LNCaP clone FGC (cell line): ENCODE measurements at places on chromosomes 2 and 18.

DNA sequence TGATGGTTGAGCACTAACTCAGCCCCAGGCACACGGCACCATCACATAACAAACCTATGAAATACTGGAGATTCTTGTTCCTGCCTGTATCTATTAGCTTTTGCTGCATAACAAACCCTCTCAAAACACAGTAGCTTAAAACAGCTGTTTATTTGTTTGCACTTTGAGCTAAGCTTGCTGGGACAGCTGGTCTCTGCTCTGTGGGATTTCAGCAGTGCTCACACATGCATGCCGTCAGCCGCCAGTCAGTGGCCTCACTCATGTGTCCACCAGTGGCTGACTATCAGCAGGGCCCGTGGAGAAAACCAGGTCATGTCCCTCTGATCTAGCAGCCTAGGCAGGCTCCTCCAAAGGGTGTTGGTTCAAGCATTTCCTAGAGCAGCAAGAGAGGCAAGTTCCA is 52.8 kb upstream of the RAB12 start:
- DNase-seq = no peak

GRCh38 chr2:228535396-228535795 is 353.9 kb upstream of the SPHKAP start:
- DNase-seq = no peak

GRCh38 chr2:235463893-235464292 is 29.9 kb upstream of the AGAP1 start:
- no peak for DNase-seq

GRCh38 chr2:195659982-195660890 is 3.2 kb downstream of the SLC39A10 start:
- no peak for DNase-seq

DNA sequence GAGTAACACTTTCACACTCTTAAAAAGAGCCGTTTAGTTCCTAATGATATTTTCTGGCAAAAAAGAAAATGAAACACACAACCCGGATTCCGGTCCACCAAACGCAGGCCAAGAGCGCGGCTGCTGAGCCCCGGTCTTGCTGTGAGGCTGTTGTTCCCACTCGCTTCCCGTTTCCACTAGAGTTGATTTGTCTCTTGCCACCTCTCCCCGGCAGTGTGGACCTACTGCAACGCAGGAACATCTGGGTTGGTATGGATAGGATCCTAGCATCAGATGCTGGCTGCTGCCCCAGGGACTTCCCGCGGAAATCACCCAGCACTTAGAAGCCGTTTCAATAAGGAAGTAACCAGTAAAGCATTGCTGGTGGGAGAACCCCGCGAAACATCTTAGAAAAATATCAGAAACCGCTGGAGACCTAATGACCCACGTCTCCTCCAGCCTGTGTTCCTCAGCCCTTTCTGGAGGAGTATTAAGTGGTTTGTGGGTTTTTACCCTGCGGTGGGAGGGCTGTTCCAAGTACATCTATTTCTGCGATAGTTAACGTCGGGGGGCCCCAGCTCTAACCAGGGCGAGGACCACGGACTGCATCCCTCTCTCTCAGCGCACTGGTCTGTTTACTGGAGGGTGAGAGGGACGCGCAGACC is 939 bp downstream of the DOCK10 start:
- no peak for DNase-seq

DNA sequence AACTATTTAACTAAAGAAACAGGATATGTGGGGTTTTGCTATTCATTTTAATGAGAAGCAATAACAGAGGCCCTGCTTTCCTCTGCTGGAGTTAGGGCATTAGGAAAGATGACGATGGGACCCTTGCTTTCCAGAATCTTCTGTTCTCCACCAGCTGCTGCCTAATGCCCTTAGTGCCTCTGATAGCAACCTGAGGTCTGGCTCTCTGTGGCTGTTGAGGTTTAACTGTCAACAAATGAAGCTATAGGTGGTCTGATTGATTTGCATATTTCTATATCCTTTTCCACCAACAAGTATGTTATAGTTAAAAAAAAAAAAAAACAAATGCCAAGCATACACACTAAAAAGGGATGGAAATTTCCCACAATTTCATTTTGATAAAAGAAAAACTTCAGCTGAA is 115.1 kb upstream of the NCK2 start:
- no peak for DNase-seq

DNA sequence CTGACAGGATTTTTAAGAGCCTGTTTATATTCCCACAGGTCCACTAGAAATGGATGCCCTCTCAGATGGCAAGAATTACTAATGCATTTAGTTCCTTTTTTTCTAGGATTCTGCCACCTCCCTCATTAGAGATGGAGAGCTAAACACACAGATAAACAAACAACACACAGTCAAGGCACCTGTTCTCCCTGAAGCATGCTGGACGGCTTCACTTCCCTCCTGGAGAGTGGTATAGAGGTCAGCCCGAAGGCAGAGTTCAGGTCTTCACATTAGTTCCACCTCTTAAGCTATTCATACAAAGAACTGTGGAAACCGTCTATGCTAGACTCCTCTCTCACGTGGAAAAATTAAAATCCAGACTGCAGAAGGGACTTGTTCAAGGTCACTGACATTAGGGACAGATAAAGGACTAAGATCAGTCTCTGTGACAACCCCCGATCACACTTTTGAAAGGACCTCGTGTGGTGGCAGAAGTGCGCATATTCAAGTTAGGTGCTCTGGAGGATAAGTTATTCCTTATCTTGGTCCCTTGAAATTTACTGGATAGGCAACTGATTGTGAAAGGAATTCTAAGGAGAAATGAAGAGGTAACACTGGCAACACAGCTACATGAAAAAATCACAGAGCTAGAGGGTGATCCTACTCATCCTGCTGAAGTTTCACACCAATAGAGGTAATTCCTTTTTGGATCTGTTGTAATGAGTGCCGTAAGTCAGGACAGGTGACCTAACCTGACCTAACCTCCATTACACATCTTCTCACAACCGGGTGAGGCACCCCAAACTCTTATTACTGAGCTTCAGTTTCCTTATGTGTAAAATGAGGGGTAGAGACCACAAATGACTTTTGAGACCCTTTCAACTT is 75.1 kb downstream of the SPRED2 start:
- no peak for DNase-seq

GRCh38 chr2:182090486-182090885 is 104.8 kb downstream of the PPP1R1C start:
- DNase-seq = no peak

DNA sequence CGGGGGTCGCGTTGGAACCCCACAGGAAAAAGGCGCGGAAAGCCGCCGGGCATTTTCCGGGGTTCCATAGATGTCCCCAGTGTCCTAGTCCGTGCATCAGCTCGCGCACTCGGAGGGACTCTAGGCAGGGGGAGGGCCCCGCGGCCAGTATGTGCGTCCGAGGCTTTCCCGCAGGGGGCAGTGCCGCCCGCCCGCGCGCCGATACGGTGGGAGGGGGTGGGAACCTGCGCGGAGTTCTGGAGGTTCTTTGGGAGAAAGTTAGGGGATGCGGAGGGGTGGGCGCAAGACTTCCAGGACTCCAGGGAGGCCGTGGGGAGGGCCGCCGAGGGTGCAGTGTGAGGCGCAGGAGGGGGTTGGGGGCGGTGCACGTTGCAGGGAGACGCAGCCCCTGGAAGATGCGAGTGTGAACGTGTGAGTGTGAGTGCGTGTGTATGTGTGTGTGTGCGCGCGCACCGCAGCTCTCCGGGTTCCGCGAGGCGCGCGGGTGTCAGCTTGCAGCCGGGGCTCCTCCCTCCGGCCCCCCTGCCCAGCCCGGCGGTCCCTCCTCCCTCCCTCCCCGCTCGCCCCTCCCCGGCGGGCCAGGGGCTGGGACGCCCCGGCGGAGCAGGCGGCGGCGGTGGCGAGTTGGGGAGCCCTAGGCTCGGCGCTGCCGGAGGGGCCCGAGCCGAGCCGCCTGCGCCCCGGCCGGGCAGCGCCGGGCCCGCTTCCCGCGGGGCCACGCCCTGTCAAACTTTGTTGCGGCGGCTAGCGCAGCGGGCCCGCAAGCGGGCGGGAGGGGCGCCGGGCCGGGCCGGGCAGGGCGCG is at the start of gene TCF7L1:
TSS of gene TCF7L1 (plus strand) at position 559 of the 804 bp plus-strand sequence. CDS start 293 bp downstream, outside the sequence.
- no peak for DNase-seq

DNA sequence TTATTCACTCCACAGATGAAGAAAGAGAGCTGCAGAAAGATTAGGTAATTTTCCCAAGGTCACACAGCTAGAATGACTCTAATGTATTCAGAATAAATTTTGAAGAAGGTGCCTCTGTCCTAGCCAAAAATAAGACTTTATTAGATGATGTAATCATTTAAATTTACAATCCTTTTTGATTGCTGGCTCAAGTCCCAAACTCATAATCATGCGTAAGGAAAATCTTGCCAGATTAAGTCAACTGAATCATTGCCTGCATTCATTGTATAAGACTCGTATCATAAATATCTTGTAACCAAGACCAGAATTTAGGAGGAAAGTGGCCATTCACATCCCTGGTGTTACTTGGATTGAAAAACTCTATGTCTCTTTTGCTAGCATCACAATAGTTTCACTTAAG is 53.1 kb upstream of the STK39 start:
- DNase-seq = peak; percentile 57

DNA sequence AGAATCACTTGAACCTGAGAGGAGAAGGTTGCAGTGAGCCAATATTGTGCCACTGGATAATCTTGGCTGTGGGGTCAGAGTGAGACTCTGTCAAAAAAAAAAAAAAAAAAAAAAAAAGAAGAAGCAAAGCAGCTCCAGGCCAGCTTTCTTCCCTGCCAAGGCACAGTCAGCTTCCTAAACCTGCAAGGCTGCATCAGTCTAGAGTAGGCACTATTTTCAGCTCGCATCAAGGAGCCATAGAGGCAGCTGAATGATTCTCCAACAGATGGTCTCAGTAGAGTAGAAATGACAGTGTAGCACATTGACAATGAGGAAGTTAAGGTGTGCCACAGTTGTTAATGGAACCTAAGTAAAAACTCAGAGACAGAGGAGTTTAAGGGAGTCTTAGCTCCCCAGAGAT is 35.6 kb downstream of the BMP10 start:
- DNase-seq = no peak

- DNase-seq = no peak
These were observed 24.0 kb upstream of the GALNT5 start for GRCh38 chr2:157233506-157233905.

GRCh38 chr2:96342085-96342484 is 6.5 kb downstream of the NCAPH start:
- DNase-seq = peak; percentile 52

DNA sequence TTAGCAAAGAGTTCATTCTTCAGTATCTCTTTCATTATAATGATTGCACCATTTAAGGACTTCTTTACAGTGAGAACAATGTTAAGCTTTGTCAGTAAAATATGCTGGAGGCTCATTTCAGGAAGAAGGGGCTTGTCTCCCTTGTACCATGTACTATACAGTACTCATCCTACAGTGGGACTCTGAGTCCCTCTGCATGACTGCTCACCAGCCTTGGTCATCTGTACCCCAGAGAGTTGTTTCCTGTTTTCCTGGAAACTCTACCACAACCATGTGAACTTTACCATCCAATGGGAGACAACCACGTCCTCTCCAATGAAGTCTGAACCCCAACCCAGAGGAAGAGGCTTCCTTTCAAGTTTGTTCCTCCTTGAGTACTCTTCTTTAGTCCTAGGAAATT is 1171.1 kb upstream of the CRIM1 start:
- DNase-seq = no peak

- DNase-seq = no peak
These were observed 56.3 kb downstream of the POMC start for GRCh38 chr2:25112113-25112512.

- no peak for DNase-seq
These were observed 45.5 kb upstream of the LDAH start for GRCh38 chr2:20868377-20868776.

DNA sequence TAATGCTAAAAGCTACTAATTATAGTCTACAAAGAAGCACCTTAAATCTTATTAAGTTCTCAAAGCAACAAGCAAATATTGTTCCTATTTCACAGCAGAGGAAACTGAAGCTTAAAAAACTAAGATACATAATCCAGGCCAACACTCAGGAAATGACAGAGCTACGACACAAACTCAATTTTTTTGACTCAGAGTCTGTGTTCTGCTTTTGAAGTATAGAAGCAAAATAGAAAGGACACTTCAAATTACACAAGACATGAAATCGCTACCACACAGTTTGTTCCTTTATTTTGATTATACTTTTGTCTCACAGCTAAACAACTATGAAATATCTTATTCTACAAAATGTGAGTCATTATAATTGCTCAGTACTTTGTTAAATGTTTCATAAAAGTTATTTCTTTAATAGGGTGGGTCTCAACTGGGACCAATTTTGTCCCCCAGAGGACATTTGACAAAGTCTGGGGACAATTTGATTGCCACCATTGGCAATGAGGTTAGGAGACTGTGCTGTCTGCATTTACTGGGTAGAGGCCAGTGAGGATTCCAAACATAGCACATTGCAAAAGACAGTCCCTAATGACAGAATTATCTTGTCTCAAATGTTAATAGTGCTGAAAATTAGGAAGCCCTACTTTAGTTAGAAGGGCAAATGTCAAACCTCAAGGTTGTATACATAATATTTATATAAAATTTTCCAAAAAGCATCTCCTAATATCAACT is 101.5 kb upstream of the GRB14 start:
- DNase-seq = no peak

DNA sequence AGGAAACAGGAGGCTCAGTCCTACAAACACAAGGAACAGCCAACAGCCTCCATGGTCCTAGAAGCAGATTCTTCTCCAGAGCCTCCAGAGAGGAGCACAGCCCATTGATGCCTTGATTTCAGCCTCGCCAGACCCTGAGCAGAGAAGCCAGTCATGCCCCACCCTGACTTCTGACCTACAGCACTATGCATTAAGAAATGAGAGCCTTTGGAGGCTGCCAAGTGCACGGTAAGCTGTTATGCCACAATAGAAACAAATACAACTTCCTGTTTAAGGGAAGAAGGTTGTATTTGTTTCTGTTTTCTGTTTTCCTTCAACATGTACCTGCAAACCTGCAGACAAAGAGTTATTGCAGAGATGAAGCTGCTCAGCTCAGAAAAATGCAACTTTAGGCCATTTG is 181.3 kb upstream of the AGAP1 start:
- DNase-seq = no peak

DNA sequence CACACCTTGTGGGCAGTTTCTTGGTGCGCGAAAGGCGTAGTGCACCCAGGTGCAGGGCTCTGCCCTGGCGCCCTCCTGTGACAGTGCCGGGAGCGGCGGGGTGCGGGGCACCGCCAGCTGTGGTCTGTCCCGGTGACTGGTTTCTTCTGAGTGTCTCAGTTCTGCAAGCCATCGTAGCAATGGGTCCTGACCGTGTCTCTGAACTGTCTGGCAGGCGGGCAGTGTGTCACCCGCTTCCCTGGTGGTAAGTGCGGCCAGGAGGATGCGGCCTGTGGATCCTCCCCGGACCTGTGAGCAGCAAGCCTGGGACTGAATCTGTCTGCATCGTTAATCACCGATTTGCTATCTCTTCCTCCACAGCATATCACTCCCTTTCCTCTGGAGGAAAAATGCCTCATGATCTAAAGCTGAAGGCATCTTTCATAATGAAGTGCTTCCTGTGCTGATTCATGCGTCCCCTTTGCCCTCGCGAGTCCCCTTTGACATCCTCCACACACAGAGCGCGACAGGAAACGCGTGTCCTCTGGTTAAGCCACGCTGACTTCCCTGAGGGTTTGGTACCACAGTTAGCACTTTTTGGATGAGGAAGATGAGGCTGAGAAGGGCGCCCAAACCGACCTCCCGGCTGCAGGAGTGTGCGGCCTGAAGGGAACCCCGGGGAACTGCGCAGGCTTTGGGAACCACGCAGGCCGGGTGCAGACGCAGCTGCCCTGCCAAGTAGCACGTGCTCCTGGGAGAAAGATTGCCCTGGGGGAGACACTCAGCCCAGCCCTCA is 416.0 kb upstream of the HS6ST1 start:
- DNase-seq = no peak

- DNase-seq = no peak
These were observed 65.4 kb downstream of the IKZF2 start for GRCh38 chr2:213086050-213086449.
